ENCODE measurements at places on chromosomes 12 and 14.

DNA sequence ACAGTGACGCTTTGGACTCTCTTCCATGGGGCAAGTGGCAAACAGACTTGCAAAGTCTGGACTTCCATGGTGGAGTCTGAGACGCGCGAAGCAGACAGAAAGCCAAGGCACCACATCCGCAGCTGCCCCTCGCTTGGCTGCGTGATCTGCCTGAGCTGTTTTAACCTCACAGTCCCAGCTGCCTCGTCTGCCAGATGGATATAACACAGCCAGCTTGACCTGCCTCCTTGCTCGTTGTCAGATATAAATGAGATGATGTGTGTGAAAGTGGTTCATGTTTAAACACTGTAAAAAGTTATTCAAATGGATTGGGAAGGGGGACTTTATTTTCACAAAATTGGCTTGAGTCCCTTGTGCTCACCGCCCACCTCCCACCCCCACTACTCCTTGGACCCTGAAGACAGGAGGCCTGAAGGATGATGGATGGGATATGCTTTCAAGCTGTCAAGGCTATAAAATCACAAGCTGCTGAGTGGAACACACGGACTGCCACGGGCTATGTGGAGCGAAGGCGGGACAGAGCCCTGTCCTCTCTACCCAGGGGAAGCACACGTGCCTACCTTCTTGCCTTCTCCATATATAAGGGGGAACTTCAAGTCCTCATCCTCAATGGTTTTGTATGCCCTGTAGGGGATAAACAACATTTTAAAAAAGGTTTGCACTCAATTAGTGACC lies 226.9 kb downstream of the MON2 start:
- DNase-seq = no peak

DNA sequence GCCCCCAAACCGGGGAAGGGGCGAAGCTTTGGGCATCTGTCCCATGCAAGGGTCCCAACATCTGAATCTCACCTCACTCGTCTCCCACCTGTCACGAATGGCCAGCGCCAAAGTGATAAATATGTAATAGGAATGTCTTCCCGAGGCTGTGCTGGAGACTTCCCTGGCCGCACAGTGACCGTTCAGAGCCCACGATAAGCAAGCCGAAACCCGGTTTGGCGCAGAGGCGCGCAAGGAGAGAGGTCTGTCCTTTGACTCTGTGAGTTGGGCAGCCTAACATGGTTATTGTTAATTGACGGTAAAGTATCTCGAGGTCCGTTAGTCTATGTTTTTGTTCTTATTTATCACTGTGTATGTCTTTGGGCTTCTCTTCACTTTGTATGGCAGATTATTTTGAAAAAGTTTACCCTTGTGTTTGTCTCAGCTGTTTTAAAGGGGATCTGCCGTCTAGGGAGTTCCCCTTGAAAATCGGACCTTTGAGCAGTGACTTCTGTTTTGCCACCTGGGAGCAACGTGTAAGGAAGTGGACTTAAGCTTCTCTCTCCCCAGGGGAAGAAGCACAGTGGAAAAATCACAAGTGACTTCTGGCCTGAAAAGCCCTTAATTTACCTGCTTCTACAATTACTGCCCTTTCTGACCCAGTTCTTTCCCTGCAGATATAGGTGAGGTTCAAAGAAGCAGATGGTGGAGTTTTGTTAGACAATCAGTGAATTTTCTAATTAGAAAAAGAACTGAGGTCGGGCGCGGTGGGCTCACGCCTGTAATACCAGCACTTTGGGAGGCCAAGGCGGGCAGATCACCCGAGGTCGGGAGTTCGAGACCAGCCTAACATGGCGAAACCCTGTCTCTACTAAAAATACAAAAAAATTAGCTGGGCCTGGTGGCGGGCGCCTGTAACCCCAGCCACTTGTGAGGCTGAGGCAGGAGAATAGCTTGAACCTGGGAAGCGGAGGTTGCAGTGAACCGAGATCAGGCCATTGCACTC lies 1.1 kb upstream of the TM9SF1 start:
- no peak for DNase-seq

- no peak for DNase-seq
These were observed 1.0 kb downstream of the RNF41 start for GRCh38 chr12:56220611-56221231.

DNA sequence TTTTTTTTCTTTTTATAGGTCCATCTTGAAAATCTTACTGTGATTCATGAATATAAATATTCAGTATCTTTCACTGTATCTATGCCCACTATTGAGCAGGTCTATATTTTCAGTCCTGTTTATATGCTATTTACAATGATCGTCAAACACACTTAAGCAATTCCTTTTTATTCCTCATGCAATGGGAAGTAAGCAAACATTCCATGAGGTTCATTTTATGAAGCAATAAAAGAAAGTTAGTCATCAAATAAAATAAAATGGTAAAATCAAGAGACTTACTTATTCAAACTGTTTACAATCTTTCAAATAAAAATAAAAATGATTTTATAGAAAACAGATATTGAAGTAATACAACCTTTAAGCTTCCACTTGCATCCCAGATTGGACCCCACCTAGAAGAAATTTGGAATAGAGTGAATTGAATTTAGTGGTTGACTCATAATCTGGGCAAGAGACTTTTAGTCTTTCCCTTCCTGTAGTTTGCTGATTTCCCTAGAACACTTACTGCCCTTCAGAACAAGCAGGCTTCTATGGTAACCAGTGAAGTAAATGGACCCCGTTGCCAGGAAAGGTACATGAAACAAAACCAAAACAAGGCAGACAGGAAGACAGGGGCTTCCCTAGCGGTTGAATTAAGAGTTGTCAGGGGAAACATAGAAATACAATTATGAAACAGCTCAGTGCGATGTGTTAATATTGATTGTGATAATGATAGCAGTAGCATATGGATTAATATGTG lies 241.0 kb upstream of the ATP2B1 start:
- peak; percentile 93 for DNase-seq

DNA sequence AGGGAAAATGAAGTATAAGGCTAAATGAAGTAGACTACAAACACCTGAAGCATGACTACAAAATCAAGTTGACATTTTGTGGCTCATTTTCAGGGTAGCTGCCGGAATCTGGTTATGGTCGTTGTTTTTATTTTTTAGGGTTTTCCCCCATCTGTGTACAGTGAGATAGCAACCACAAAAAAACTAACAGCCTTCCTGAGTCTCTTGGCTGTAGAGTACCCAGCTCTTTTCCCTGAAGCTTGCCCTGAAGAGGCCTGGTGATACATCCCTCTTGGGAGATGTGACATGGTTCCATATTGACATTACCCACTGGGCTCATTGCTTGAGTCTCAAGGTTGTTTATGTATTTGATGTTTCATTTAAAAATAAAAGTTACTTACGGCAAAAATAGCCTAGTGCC lies 424.0 kb downstream of the ZFP36L1 start:
- peak; percentile 36 for DNase-seq

DNA sequence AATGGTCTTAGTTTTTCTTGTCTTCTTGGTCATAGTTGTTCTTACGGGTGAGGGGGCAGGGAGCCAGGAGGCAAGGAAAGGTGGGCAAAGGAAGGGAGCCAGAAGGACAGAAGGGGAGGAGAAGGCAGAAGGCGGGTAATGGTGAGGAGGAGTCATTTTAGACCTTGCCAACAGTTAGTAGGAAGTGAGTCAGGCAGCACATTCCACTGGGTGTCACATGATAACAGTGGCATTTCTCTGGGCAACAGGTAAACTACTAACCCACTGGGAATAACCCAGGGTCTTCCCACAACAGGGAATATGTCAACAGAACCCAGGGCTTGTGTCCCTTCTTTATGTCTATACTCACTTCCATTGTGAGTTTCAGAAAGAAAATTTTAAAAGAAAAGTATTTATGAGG lies 127.6 kb downstream of the SLC8A3 start:
- no peak for DNase-seq

GRCh38 chr12:632102-632696 lies 31.0 kb downstream of the NINJ2 start:
- DNase-seq = no peak

DNA sequence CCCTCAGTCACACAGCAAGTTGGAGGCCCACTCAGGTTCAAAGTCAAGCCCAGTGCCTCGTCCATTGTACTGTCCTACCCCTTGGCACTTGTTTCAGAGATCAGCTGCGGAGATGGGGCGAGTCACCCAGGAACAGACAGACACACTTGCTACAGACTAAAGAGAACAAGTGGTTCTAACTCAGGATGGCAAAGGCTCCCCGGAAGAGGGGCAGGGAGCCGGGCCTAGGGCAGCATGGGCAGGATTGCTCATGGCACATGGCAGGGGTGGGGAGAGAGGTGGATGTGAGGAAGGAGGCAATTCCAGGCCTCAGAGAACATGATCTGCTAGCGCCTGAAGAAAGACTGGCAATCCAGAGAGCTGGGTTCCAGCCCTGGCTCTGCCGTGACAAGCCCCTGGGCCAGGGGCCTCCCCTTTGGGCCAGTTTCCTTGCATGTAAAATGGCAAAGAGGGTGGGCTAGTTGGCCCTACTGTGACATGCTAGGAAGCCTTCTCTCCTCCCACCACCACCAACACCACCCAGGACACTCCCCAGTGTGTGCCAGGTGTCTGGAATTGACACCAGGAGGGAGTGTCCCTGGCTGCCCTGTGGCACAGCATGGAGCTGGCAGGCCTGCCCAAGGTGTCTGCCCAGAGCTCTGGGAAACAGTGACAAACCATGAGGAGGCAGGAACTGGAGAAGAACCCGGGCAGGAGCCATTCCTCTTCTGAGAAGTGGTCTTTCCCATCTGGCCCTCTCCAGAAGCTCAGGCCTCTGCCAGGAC lies 24.0 kb upstream of the IRF2BPL start:
- DNase-seq = no peak

GRCh38 chr14:102925646-102926045 lies 3.2 kb downstream of the AMN start:
- no peak for DNase-seq

GRCh38 chr12:66799551-66799950 lies 120.7 kb upstream of the GRIP1 start:
- no peak for DNase-seq

GRCh38 chr12:58247633-58248032 lies 306.3 kb downstream of the ATP23 start:
- DNase-seq = no peak

DNA sequence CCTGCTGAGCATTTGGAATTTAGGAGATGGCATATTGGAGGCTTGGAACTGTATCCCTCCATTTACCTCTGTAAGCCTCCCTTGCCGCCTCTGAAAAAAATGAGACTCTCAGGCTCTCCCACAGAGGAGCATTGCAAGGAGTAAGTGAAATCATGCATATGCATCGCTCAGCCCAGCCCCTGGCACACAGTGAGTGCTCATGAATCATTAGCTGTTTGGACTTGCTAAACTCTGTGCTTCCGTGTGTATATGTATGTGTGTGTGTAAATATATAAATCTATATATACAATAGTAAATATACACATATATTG lies 17.1 kb upstream of the TBX3 start:
- no peak for DNase-seq

DNA sequence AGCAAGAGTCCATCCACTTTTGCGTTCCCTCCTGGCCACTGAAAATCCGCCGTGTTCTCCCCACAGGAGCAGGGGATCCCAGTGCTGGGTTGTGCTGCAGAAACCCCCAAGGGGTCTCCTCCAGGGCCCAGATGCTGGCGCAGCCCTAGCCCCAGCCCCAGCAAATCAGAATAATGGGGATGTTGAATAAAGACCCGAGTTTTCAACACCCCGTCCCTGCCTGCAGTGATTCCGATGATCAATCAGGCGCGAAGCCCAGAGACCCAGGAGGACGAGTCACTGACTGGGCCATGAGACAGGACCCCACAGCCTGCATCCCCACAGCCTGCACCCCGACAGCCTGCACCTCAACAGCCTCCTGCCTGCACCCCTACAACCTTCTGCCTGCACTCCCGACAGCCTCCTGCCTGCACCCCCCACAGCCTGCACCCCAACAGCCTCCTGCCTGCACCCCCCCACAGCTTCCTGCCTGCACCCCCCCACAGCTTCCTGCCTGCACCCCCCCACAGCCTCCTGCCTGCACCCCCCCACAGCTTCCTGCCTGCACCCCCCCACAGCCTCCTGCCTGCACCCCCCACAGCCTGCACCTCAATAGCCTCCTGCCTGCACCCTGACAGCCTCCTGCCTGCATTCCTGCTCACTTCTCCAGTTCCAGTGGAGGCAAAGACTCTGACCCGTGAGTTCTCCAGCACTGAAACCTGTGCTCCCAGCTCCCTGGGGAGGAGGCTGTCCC lies 37.2 kb downstream of the TNFAIP2 start:
- no peak for DNase-seq

DNA sequence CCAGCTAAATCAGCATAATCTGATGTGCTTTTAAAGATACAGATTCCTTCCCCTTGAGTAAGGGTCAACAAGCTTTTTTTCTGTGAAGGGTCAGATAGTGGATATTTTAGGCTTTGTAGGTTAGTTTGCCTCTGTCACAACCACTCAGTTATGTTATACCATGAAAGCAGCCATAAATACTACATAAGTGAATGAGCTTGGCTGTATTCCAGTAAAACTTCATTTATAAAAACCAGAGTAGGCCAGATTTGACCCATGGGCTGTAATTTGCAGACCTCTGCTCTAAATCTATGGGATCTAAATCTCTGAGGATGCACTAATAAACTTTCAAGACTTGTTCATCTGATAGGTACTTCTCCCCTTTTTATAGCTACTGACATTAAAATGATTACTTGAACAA lies 47.7 kb downstream of the LEMD3 start:
- no peak for DNase-seq

GRCh38 chr12:64681200-64682052 lies 71.1 kb downstream of the RASSF3 start:
- DNase-seq = no peak

DNA sequence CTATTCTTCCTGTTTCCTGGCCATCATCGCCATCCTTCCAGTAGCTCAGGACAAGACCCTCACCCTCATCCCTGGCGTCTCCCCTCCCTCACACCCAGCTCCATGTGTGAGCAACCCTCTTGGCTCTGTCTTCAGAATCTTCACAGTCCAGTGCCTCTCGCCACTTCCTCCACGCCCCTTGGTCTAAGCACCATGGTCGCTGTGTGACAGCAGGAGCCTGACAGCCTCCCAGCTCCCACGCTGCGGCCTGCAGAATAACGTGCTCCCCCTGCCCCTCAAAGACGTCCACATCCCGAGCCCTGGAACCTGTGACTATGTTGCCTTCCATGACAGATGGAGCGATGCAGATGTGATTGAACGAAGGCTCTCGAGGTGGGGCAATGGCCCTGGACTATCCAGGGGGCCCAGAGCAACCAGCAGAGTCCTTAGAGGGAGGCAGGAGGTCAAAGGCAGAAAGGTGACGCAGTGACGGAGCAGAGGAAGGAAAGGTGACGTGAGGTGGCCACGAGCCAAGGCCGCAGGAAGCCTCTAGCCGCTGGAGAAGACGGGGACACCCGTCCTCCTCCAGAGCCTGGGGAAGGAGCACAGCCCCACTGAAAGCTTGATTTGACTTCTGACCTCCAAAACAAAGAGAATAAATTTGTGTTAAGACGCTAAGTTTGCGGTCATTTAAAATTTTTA lies 139.8 kb downstream of the CALM1 start:
- no peak for DNase-seq
